C1 segment of cervical spinal cord (tissue), 14 donors: ENCODE measurements at places on chromosomes 3 and 15.

- DNase-seq, result no peak
Observed at GRCh38 chr3:48708481-48708889, 8.5 kb downstream of the IP6K2 start.

DNA sequence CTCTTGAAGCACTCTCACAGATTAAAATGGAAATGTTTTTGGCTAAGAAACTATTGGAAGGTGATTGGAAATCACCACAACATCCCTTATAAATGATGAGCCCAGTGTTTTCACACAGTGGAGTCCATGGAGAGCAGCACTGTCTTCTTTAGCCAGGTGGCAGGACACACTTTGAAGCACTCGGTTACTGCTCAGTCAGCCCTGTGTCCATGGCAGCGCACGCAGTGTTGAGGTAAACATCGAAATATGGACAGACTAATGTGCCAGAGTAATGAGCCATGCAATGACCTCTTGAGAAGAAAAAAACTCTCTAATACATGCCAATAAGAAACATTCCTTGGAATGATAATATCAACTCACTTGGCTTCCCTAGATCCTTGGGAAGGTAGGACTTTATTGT is 66.6 kb downstream of the TGFBR2 start:
- no peak for DNase-seq

DNA sequence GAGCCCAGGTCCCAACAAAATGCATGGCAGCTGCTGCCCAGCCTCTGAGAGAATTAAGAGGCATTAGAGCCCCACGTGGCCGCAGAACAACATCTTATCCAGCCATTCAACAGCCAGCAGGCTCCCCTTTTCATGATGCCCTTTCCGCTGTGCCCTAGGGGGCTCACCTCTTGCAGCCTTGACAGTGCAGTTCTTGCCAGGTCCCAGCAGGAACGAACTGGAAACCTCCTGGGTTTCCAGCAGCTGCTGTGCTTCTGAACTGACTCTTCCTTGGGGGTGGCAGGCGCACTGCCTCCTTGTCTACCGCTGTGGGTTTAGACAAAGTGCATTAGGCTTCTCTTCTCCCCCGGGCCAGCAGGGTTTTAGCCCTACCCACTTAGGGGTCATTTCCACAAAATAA is 85.2 kb downstream of the FAM174B start:
- DNase-seq, result no peak

GRCh38 chr3:169945313-169945712 is 21.3 kb upstream of the SEC62 start:
- no peak for DNase-seq
